Naive B cell (primary cell): ENCODE measurements at places on chromosomes 12 and 14.

- DNase-seq, result no peak
Observed at GRCh38 chr12:16282978-16283377, 5.5 kb upstream of the SLC15A5 start.

DNA sequence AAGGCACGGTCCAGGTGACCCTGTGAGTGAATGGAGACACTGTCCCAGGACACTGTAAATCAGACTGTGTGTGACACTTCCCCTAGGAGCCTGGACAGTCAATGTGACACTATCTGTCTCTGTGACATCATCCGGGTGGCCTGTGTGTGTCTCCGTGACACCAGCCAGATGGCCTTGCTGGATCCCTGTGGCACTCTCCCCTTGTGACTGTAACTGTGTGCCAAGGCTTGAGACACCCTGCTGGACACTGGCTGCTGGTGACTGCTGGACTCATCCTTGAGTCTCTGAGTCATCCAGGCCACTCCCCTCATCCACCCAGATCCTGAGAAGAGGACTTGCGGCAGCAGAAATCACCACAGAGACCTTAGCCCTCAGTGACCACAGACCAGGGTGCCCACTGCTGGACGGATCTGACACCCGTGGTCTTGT, 51.6 kb downstream of the MVK start:
- no peak for DNase-seq

- DNase-seq, result no peak
Observed at GRCh38 chr14:41891624-41892023, 284.9 kb downstream of the LRFN5 start.

GRCh38 chr12:66107451-66107915, 23.1 kb downstream of the LLPH start:
- peak; percentile 63 for DNase-seq

- DNase-seq, result no peak
Observed at GRCh38 chr12:62834971-62835547, 99.9 kb downstream of the PPM1H start.

DNA sequence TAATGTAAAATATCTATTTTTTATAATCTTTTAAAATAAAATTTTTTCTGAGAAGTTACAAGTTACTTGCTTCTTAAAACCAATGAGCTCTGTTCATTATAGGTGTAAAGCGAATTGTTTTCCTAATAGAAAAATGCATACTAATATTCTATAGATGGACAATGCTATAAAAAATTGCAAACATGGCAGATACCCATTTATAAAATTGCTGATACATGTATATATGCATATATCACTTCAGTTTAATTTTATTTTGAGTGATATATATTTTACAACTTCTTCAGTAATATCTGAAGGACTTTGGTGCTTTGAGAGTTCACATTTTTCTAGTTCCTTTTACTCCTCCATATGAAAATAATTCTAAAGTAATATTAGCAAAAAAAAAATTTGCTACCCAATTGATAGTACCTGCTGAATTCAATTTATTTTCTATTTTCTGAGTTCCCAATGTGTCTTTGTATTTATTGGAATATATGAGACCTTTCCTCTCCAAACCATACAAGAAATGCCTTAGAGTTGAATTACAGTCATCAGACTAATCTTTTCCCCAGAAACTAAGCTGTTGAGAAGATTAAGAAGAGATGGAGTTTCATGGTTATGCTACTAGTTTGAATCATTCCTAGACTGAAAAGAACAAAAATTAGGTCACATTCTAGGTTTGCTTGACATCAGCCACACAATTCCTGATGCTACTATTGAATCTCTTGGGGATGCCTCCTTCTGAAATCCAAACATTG, 1937.5 kb upstream of the SEL1L start:
- no peak for DNase-seq
